ENCODE measurements at places on chromosomes 5 and 9. TPM values are rescaled to one million over a fixed set of nuclear protein-coding genes. Genes with fewer than 3 reads are reported as not detected.

DNA sequence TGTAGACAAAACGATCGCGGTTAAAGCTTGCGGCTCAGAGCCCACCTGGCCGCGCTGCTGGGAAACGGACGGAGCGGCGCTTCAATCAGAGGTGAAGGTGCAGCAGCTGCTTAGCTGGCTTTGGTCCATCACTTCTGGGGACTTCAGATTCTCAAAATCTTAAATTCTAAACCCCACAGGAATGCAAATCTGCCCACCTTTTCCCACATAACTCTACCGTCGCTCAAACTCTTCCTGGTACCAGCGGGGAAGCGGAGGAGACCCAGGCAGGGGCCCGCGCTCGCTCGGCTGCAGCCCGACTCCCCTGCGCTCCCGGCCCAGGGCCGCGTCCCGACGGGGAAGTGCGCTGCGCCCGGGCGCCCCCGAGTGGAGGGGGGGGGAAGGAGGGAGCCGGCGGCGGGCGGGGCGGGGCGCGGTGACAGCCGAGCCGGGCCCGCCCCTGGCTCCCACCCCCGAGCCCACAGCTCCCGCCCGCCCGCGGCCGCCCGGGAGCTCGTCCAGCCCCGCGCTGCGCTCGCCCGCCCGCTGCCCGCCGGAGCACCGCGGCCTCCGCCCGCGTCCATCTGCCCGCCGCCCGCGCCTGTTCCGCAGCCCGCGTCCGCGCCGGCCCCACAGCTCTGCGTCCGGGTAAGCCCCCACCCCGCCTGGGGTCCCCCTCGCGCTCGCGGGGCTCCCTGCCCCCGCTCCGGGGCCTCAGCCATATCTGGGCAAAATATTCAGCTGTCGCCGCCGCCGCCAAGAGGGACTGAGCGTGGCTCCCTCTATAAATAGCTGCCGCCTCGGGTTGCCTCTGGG is at the start of gene TMOD1:
TSS of gene TMOD1 (plus strand) at position 490 of the 795 bp plus-strand sequence. CDS start 22,523 bp downstream, outside the sequence.
- H3K36me3 ChIP-seq = peaks cover 4% of the 10 kb centered on the region
- peaks cover 13% of the 10 kb centered on the region for H3K27me3 ChIP-seq
- peak within 1 kb of the TSS; percentile 73 for H3K27ac ChIP-seq
- peak within 1 kb of the TSS; percentile 39 for H3K4me3 ChIP-seq
- peaks cover 8% of the 10 kb centered on the region for H3K4me1 ChIP-seq

GRCh38 chr9:78023003-78023741 is 8.4 kb downstream of the GNAQ start:
- H3K27ac ChIP-seq = no peak overlapping the region
- no peak overlapping the region for H3K4me3 ChIP-seq
- H3K27me3 ChIP-seq = no peaks in the 10 kb centered on the region
- no peak for DNase-seq
- H3K36me3 ChIP-seq = no peaks in the 10 kb centered on the region

XRCC4 gene
- total RNA-seq = 10.0 TPM

- H3K27ac ChIP-seq = no peak overlapping the region
- H3K4me3 ChIP-seq = no peak overlapping the region
- no peaks in the 10 kb centered on the region for H3K36me3 ChIP-seq
Observed at GRCh38 chr5:146193285-146193684, 10.1 kb upstream of the RBM27 start.

DMRT2 gene
- not detected for total RNA-seq

DNA sequence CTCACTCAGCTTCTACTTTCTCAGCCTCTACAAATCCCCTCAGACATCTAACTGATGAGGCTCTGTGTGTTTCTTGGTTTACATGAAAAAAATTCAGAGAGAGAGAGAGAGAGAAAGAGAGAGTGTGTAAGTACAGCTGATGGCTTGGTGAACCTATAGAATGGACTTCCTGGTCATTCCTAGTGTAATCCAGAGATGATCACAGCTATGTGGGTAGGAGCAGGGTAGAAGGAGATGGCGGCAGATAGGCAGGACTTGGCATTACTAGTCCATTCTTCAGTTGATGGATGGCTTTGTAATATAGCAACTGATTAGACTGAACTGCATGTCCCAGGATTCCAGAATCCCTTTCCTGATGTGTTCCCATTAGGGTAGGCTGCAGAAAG is 429.3 kb upstream of the CLINT1 start:
- no peaks in the 10 kb centered on the region for H3K4me1 ChIP-seq
- H3K36me3 ChIP-seq = no peaks in the 10 kb centered on the region
- no peak for DNase-seq
- H3K27me3 ChIP-seq = no peaks in the 10 kb centered on the region
- no peak overlapping the region for H3K4me3 ChIP-seq

NMUR2 gene
- not detected for total RNA-seq

Data from CD8-positive, alpha-beta memory T cell (primary cell).